ENCODE measurements at places on chromosomes 4 and X.

DNA sequence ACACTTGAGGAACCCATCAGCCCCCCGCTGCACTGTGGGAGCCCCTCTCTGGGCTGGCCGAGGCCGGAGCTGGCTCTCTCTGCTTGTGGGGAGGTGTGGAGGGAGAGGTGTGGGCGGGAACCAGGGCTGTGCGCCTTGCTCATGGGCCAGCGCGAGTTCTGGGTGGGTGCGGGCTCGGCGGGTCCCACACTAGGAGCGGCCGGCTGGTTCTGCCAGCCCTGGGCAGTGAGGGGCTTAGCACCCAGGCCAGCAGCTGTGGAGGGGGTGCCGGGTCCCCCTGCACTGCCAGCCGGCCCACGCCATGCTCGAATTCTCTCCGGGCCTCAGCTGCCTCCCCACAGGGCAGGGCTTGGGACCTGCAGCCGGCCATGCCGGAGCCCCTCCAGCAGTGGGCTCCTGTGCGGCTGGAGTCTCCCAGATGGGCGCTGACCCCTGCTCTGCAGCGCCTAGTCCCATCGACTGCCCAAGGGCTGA is 430.2 kb downstream of the FAT4 start:
- DNase-seq = no peak

- no peak for DNase-seq
Observed at GRCh38 chrX:103629318-103630170, 769 bp downstream of the TCEAL1 start.

GRCh38 chrX:42746606-42747005 is 31.4 kb downstream of the PPP1R2C start:
- DNase-seq = no peak

GRCh38 chr4:55125087-55125721 is at the start of gene KDR:
TSS of gene KDR (minus strand) at chr4:55125595. CDS start at chr4:55125293, 302 bp downstream.
- no peak for DNase-seq

DNA sequence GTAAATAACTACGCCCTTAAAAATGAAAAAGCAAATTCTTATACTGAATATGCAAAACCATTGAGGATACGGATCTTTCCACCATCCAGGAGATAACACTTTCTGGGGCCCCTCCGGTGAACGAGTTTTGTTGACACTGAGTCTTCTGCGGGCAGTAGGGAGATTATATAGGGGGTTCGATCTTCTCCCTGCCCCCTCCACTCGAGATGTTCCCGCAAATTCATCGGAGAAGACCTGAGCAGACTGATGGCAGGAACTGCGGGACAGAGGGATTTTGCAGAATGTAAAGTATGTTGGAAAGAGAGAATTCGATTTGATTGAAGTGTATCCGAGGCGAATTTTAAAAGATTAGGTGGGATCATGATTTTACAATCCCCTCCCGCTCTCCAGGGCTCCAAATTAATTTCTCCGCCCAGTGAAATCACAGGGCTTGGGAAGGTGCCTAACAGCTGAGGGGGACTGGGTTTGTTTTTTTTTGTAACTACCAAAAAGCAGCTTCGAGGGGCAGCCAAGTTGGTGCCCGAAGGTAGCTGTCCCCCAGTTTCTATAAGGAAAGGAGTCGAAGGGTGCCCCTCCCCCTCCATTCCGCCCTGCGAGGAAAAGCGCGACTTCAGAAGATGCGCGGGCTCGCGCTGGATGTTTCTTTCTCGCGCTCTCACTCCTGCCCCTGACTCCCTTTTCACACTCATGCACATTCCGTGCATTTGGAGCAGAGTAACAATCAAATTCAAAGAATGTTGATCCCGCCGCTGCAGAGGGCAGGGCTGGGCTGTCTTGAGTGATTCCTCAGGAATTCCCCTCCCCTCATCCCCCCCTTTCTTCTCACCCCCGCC is 1.2 kb downstream of the TMEM255A start:
- no peak for DNase-seq

- DNase-seq = no peak
Observed at GRCh38 chr4:75036046-75036830, 103.3 kb downstream of the PARM1 start.

DNA sequence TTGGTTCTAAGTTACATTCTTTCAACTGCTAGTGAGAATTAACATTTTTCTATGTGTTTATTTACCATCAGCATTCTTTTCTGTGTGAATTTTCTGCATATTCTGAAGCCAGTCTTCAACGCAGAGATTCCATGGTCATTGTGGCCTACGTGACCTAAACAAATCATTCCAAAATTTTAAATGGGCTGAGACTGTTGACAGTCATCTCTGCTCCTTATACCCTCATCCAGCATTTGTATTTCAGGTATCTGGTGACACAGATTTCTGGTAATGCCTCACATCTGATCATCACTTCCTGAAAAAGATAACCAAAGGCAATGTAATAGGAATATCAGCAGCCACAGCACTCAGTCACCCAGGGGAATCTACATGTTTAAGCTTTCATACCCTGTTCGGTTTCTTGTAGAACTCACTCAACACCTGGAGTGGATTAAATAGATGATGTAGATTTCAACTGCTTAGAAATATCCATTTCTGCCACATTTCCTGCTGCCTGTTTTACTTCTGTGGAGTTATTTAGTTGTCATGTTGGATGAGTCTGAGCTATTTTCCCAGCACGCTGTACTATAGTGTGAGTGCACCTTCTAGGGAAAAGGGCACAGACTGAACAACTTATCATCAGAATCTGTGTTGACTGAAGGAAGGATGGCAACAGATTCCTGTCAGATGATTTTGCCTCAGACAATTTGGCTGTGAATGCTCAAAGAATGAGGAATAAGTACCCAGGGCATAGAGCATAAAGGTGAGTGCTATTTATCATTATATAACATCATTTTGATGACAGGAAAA is 73.0 kb upstream of the HPGD start:
- DNase-seq = no peak

DNA sequence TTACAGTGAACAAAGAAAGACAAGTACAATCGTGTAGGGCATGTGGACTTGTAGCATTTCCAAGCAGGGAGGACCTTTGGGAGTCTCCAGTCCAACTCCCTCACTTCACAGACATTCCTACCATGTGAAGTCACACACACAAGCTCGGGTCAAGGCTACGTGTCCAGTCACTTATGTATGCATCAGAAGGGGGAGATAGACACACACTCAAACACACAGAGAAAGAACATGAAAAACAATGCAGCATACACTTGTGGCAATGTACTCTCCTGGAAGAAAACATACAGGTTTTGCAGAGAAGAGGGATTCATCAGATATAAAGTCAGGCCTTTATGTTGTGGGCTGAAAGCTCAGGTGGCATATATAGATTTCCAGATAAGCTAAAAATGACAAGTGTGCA is 136.1 kb upstream of the MID1 start:
- no peak for DNase-seq

DNA sequence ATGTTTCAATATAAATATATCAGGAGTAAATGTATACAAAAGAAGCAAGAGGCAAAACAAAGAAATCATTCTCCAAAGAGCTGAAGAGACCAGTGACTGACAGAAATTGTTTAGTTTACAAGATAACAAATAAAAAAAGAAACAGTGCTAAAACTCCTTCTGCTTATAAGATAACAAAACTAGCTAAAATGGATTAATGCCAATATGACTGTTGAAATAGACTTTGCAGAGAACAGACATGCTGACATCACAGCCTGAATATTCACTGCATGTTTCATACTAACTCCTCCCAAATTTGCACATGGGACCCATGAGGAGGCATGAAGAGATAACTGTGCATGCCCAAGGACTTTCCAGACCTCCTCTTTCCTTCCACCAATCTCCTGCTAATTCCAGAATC is 6.2 kb upstream of the GABRA4 start:
- DNase-seq = no peak

DNA sequence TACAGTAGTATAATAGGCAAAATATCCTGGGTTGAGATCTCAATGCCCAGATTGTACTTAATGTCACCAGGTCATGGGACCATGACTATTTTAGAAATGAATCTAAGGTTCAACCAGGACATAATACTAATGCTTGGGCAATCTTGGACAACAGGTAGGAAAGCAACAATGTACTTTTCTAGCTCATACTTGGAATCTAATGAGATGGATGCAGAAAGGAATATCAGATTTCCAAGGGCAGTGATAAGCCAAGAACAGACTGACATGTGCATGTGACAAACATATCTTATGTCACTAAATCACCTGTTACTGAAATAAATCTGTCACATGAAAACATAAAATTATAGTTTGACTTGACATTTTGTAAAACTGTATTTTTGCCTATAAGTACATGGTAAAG is 51.1 kb downstream of the RPS6KA3 start:
- DNase-seq = no peak

GRCh38 chr4:121898150-121898549 is 27.9 kb upstream of the BBS7 start:
- DNase-seq = no peak

DNA sequence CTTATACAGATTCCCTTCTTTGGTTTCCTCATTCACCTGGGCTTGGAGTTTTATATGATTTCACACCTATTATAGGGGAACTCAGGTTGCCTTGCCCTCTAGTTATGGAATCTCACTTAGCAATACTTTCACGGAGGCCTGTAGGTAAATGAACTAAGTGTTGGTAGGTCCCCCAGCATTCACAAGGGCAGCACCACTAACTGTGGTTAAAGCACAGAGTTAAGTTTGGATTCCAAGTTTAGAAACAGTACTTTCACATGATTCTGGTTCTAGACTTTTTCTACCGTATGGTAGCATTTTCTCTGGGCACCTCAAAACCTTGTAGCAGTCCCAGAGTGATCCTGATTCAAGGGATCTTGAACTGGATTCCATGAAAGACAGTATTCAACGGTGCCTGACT is 46.4 kb downstream of the SH2D1A start:
- DNase-seq = no peak

GRCh38 chrX:21702725-21703124 is 44.6 kb upstream of the KLHL34 start:
- DNase-seq = no peak

GRCh38 chr4:124631760-124632159 is 80.8 kb downstream of the ANKRD50 start:
- no peak for DNase-seq

DNA sequence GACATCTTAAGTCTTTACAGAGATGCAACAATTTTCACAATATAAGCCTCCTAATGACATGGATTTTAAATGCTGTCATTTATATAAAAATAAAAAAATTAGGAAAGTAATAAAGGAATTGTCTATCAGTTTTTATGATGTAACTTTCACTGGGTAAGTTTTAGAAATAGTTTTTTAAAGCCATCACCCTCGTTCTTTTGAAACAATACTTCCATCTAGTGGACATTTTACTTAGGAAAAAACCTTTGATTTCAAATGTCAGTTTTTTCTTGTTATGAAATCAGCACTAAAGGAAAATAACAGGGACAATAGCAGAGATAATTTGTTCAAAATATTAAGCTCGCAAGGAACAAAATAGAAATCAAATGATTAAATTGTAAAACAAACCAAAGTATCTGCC is 24.3 kb upstream of the NDNF start:
- DNase-seq = no peak

GRCh38 chr4:87073199-87074120 is 138.6 kb downstream of the AFF1 start:
- peak; percentile 38 for DNase-seq

GRCh38 chr4:147639388-147639787 is 22.2 kb downstream of the TMEM184C start:
- no peak for DNase-seq

DNA sequence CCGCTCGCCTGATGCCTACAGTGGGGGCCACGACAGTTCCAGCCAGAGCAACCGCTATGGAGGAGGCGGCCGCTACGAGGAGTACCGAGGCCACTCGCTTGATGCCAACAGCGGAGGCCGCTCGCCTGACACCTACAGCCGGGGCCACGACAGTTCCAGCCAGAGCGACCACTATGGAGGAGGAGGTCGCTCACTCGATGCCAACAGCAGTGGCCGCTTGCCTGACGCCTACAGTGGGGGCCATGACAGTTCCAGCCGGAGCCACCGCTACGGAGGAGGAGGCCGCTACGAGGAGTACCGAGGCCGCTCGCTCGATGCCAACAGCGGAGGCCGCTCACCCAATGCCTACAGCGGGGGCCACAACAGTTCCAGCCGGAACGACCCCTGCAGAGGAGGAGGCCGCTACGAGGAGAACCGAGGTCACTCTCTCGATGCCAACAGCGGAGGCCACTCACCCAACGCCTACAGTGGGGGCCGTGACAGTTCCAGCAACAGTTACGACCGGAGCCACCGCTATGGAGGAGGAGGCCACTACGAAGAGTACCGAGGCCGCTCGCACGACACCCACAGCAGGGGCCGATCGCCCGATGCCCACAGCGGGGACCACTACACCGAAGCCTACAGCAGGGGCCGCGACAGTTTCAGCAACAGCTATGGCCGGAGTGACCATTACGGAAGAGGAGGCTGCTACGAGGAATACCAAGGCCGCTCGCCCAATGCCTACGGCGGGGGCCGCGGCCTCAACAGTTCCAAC is 2.5 kb downstream of the RBMXL3 start:
- DNase-seq = no peak

GRCh38 chrX:50081282-50081889 is 119.4 kb downstream of the AKAP4 start:
- no peak for DNase-seq

- DNase-seq = no peak
Observed at GRCh38 chr4:168605411-168605810, 108.6 kb downstream of the PALLD start.

DNA sequence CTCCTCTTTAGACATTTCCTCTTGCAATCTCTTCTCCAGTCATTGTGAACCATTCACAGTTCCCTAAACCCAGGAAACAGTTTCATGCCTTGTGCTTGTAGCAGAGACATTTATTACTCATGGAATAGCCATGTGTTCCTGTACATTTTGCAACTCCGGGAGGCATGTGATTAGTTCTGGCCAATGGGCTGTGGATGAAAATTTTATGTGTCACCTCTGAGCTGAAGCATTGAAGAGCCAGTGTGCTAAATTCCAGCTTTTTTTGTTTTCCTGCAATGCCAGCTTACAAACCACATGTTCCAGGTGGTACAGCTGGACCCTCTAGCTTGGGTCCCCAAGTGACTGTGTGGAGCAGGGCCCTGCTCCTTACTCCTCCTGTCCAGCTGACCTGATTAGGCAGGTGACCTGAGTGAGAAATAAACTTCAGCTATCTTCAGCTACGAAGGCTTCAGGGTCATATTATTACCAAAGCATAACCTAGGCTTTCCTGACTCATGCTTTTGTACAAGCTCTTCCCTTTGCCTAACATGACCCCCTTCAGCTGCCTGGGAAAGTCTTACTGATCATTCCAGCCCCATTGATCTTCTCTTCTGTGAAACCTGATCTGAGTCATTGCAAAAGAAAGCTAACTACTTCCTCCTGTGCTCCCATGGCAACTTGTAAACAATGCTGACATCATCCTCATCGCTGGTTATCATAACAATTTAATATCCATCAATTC is 200.4 kb downstream of the PTTG2 start:
- DNase-seq = peak; percentile 11

DNA sequence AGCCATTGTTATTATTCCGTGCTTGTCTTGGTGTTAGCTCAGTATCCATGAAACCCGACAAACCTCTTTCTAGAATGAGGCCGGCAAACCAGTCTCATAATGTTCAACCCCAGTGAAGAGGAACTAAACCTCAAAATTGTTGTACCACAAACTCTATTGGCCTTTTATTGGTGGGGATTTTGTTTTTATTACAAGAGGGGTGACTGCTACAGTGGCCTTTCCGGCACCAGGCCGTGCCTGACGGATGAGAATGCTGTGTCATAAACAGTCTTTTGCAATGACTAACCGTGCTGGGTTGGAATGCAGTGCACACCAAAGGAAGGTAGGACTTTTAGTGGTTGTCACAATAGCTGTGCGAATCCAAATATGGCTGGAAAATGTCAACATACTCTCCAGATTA is 60.8 kb downstream of the SHROOM2 start:
- DNase-seq = no peak

- DNase-seq = no peak
Observed at GRCh38 chrX:47500554-47500953, 17.5 kb upstream of the ZNF41 start.
